ENCODE measurements at places on chromosomes 1 and 21.
A peak's percentile ranks its signal among the peaks of the same experiment; 100 is the strongest.

DNA sequence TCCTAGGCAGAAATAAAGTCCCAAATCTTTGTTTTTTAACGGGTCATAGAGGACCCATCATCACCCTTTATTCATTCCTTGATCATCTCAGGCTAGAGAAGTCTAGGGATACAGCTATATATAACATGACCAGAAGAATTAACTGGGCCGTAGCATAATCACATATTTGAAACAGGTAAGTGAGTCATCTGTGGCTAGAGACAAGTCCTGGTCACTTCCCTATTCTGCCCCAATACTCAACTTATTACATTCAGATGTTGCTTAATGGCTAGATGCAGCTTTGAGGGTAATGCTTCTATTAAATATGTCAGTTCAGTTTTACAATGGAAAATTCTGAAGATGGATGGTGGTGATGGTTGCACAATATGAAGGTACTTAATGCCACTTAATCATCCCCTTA, 47.0 kb downstream of the EXO1 start:
- DNase-seq, result no peak

GRCh38 chr1:206568779-206569352, 43.4 kb downstream of the EIF2D start:
- DNase-seq, result no peak

- no peak for DNase-seq
Observed at GRCh38 chr1:54623216-54624007, at the start of gene FAM151A. Gene FAM151A, minus strand, starts transcription at chr1:54623525. Its CDS starts 130 bp downstream, at chr1:54623395.

DNA sequence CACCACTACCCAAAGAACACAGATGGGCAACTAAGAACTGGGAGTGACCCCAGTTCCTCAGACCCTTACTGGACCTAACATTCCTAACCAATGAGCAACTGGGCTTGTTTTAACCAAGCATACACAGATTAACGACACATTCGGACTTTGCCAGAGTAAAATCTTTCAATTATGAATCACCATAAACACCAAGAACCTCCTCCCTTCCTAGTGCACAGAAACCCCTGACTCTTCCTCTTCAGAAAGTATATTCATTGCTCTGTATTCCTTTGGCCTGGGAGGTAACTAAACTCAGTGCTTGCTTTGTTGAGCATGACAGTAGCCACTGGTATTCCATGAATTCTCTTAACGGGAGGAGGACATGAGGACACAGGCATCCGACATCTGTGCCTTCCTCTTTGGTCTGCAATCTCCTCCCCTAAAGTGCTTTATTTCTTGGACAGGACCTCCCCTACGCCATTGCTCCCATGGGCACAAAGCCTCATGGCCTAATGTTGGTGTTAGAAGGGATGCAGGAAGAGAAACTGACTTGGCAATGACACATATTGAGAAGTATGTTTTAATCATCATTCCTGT, 42.7 kb downstream of the SEC16B start:
- DNase-seq, result no peak

- no peak for DNase-seq
Observed at GRCh38 chr1:222416001-222416791, 131.7 kb downstream of the HHIPL2 start.

DNA sequence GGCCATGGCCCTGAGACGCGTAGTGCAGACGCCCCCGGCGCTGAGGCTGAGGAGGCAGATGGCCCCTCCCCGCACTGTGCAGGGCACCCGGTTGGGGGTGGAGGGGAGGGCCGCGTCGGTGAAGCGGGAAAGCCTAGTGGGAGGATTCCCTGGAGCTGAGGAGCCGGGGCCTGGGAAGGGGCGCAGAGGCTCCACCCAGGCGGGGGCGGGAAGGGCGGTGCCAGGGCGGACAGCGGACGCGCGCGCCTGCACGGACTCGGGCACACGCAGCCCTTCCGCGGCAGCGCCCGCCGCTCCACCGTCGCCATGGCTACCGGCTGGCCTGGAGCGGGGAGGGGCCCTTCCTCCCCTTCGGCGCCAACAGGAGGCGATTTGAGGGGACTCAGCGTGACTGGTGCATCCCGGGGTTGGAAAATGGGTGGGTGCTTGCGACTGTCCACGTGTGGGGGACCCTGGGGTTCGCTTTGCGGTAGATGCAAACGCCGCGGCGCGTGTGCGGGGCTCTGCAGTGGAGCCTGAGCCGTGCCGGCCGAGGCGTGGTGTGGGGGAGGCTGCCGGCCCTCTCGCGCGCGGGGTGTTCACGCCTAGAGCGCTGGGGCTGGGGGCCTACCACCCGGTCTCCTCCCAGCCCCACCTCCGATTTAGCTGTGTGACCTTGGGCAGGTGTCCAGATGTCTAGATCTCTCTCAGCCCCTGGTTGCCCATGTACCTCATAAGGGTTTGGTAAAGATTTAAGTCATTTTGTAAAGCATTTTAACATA, 35.1 kb downstream of the PTPRF start:
- DNase-seq, result peak; percentile 72

GRCh38 chr1:93447481-93448291, at the start of gene FNBP1L:
Gene FNBP1L, plus strand, starts transcription at chr1:93448118. Its CDS starts 164 bp downstream, at chr1:93448282.
- peak; percentile 87 for DNase-seq

DNA sequence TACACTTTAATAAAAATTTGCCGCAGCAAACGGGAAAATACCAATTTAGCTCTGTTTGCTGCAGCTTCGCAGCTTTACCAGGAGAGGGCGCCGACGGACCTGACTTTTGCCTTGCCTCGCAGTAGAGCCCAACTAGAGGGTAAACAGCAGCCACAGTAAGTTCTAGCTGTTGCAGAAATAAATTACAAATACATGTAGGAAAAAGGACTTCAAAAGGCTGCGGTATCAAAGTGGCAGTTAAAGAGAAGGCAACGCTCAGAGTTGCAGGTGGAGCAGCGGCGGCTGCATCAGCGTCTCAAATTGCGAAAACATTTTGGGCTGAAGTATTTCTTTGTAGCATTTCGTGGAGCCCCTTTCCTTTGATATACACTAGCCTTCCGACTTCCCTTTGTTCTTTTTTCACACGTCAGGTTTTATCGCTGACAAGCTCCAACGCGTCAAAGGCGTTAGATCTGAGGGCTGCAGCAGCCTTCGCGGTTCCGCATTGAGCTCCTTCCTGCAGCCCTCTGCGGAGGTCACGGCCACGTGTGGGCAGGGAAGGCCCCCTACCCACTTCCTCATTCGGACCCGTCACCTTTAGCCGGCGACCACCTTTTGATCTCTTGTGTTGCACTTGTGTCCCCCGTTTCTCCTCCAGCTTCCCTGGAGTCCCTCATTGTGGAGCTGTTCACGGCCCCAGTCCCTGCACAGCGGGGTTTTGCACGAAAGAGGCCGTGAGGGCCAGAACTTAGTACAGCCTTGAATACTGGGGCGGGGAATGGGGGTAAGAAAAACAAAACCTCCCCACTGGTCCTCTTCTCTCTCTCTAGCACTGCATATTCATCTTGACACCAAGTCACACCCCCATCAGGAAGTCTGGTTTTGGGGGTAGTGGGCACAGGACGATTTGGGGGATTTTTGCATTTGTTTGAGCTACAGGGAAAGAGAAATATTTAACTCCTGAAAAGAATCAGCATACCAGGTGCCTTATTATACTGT, 72.8 kb downstream of the S1PR1 start:
- peak; percentile 59 for DNase-seq

GRCh38 chr1:9764550-9764949, 59.2 kb downstream of the CLSTN1 start:
- no peak for DNase-seq

DNA sequence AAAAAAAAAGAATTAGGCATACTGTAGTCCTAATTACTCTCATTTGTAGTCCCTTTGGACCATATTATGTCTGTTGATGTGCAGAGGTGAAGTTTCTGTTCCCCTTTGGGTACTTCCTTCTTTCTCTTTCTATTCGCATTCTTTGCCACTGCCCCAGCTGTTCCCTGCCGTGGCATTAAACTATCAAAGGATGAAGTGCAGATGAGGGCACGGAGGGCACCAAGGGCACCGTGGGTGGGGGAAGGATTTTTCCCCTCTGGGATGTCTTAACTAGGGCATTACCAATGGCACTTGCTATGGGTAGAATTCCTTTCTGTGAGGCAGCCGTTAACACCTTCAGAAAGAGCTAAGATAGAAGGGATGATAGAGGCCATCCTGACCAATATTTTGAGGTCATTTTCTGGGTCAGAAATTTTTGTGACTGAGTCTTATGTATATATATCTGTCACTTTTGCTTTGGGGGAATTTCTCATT, 4.9 kb upstream of the MAPKAPK2 start:
- no peak for DNase-seq

GRCh38 chr1:37905727-37906126, 41.1 kb downstream of the INPP5B start:
- DNase-seq, result no peak

DNA sequence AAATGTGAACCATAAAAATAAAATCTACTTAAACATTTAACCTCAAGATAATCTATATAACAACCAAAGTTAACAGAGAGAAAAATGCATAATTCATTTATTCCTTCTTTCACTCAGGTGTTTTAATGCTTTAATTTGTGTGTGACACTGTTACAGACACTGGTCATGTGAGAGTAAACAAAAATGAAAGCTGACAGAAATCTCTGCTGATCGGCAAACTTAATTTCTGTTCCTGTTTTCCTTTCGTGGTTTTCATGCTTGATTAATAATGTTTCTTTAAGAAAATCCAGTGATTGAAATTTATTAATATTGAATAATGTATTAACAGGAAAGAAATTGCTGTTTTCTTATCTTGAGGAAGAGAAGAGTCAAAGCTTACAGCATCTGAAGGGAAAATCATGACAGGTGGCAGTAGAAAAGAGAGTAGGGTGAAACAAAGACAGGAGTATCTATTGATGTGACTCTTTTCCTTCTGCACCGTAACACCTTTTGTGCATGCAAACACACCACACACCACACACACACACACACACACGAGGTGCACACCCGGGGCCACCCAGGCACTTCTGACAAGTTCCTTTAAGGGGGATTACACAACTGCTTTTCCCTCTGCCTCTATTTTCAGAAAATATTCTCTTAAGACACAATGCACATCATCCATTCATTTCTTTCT, 1.6 kb downstream of the OR2AK2 start:
- DNase-seq, result no peak

- no peak for DNase-seq
Observed at GRCh38 chr1:119254067-119254720, 113.7 kb upstream of the WARS2 start.

GRCh38 chr1:194654956-194655355, 1468.5 kb upstream of the B3GALT2 start:
- no peak for DNase-seq

- DNase-seq, result no peak
Observed at GRCh38 chr1:167000546-167000945, 11.5 kb downstream of the MAEL start.

DNA sequence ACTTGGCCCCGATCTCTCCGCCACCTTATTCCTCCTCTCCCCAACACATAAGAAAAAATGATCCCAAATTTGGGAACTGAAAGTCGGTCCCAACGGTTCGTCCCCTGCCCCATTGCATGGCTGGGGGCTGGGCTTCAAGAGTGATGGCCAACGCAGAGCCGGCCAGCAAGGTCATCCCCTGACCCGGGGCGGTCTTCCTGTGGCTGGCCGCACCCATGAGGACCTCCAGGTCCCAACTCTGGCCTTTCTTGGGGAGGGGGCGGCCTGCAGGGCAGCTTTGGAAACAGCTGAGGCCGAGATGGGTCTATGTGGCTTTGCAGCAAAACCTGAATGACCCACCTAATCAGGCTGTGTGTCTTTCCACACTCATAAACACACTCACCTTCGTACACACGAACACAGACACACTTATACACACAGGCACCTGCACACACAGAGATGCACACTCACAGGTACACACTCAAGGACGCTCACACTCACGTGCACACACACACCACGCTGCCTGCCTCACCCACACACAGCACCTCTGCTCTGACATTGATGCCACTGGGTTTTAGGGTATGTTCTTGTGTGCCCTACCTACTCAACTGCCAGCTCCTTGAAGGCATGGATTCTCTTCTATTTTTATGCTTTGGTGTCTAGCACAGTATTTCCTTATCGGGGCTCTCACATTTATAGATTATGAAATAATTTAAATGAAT, 562 bp downstream of the DYNLT5 start:
- DNase-seq, result no peak

DNA sequence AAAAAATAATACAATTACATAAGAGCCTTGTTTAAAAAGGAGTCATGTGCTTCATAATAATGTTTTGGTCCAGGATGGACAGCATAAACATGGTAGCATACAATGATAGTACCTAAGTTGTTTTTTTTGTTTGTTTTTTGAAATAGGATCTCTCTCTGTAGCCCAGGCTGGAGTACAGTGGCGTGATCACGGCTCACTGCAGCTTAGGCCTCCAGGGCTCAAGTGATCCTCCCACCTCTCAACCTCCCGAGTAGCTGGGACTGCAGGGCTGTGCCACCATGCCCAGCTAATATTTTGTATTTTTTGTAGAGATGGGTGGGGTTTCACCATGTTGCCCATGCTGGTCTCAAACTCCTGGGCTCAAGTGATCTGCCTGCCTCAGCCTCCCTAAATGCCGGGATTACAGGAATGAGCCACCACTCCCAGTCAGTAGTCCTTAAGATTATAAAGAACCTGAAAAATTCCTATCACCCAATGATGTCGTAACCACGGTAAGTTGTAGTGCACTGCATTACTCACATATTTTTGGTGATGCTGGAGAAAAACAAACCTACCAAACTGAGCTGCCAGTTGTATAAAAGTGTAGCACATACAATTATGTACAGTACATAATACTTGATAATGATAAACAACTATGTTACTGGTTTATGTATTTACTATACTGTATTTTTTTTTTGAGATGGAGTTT, 22.4 kb upstream of the RCOR3 start:
- DNase-seq, result no peak

DNA sequence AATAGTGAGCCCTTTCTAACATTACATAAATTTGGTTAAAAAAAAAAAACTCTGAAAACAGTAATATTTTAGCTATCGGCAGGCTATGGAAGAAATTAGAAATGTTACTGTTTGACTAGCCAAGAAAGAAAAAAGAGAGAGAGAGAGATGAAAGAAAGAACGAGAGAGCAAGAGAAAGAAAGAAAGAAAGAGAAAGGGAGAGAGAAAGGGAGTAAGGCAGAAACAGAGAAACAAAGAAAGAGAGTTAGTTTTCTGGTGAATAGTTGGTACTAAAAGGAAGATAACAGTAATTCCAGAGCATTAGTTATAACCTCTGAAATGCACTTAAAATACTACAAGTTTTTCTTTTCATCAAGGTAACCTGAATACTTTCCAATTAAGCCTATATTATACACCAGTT, 160.3 kb upstream of the HP1BP3 start:
- DNase-seq, result no peak

GRCh38 chr1:177053648-177054047, 110.9 kb downstream of the ASTN1 start:
- no peak for DNase-seq

DNA sequence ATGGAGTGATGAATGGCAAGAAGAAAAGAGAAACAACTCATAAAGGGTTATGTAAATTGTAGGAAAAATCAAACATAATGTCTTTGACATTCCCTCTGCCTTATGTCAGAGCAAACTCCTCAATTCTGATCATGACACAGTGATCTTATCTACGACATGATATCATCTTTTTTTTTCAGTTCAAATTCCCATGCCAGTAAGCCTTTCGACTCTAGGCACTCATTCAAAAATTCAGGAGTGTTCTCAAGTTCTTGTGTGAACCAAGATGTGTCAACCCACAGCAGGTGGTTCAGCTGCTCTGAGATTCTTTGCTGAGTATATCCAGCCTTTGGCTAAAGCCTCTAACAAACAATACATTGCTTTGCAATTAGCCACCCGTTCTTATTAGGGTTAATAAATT, 97.1 kb upstream of the ESRRG start:
- DNase-seq, result no peak

All from hindlimb muscle (tissue), 1 donor.